ENCODE measurements at places on chromosomes 12 and 14.
A peak's percentile ranks its signal among the peaks of the same experiment; 100 is the strongest.

DNA sequence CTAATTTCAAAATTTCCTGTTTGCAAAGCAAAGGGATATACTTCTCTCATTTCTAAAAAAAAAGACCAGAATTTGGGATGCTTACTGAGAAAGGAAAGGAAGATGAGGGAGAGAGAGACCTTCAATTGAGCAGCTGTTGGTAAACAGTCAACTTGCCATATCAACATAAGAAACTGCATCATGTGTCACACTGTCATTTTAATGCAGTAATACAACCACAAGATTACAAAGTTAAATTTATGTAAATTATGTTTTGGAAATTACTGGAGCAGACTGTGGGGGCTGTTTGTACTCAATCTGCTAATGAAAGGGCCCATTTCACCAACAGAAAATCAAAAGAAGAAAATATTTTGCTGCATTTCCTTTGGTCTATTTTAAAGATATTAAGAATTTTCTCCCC is 370.4 kb upstream of the TMPO start:
- DNase-seq = no peak

- DNase-seq = no peak
Observed at GRCh38 chr14:53668897-53669296, 287.7 kb downstream of the BMP4 start.

- no peak for DNase-seq
Observed at GRCh38 chr14:55265197-55265596, 6.0 kb upstream of the FBXO34 start.

- no peak for DNase-seq
Observed at GRCh38 chr12:80937391-80938238, at the start of gene LIN7A. TSS of gene LIN7A (minus strand) at chr12:80937934. CDS start at chr12:80937722, 212 bp downstream.

DNA sequence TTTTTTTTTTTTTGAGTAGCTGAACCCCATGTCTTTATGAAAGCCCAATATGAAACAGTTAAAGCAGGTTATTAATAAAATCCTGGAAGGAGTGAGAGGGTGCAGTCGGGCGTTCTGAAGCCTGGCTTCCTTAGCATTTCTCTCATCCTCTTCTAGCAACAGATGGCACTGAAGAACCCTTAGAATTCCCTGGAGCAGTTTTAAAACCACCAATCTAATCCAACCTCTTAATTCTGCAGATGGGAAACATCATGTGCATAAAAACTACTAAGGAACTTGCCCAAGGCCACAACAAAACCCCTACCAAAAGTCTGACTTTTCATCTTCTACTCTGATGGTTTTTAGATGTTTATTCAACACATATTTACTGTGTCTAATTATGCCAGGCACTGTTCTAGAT is 25.2 kb downstream of the PRDM4 start:
- DNase-seq = no peak

DNA sequence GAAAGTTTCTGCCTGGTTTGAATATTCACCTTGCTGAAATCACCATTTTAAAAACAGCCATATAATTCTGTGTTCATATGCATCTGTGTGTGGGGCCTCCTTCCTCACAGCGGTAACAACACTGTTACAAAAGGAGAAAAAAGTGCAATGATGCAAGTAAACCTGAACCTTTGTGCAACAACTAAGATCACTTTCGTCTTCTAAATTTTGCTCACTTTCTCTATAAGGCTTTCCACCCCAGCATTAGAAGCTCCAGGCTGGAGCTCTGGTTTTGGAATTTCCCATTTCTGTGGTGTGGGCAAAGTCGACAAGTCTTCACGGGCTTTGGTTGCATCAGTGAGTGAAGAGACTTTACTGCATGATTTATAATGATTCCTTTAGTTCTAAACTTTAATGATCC is 18.4 kb downstream of the FGD6 start:
- DNase-seq = no peak

- DNase-seq = no peak
Observed at GRCh38 chr12:80406253-80406652, 37.8 kb upstream of the PTPRQ start.

- no peak for DNase-seq
Observed at GRCh38 chr12:24081606-24082005, 132.1 kb upstream of the SOX5 start.

DNA sequence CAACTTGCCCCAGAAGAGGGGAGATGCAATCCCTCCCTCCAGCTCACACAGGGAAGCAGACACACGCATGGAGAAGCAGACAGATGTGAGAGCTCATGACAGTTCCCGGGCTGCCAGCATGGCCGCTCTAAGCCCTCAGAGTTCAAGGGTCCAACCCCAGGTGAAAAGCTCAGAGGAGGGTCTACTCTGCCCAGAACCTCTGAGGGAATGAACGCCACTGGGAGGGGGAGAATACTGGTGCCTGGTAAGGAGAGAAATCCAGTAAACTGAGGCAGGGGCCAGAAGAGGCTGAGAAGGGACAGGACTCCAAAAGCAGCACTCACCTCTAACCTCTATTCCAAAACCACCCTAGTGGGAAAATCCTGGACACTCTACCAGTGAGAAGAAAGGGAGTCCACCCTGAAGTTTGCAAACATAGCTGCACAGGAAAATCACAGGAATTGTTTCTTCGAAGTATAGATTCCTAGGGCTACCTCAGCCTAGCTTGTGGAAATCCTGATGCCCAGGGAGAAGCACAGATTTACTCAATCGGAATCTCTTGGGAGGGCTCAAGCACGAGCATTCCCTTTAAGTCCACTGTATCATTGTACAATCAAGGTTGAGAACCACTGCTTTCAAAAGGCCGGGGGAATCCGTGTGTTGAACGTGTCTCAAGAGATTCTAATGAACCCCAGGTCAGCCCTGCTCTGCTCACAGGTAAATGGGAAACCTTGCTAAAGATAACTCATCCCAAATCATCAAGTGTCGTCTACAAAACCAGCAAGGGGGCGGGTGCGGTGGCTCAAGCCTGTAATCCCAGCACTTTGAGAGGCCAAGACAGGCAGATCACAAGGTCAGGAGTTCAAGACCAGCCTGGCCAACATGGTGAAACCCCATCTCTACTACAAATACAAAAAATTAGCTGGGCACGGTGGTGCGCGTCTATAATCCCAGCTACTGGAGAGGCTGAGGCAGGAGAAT is 34.3 kb upstream of the PLEKHG6 start:
- no peak for DNase-seq

GRCh38 chr12:96195845-96196451 is 1.8 kb downstream of the ELK3 start:
- no peak for DNase-seq

DNA sequence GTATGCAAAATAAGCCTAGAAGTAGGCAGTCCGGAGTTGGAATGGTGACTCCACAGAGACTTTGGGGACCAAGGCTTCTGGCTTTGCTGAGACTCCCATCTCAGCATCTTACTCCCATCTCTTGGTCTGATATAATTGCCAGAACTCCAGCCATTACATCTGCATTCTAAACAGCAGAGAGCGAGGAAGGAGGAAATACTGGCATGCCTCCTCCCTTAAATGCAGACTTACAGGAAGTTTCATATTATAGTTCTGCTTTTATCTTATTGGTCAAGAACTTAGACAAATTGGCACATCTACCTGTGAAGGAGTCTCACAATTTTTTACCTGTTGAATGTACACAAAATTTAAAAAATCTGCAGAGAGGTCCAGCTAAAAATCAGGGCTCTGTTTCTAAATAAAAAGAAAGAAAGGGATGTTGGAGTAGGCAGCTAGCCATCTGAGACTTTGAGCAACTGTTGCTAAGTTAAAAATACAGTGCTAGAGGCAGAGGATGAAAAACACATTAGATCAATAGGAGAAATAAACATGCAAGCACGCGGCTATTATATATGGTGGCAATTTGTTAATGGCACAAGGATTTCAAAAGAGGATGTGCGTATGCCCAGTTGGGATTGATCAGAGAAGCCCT is 209.9 kb upstream of the HMGA2 start:
- DNase-seq = no peak

DNA sequence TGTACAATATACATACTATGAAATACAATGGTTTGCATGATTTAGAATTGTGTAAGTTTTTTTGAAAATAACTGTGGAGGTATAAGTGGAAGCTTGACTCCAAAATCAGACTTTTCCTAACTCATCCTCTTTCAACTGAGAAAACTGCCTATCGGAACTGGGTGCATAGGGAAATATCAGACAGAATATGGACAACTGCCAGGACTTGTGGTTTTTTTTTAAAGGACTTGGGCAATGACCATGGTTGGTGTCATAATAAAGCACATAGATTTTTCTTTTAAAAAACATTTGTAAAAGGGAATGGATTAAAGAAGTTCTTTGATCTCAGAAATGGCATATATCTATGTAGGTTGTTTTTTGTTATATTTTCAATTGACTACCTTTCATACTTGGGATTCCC is 53.3 kb upstream of the LRRK2 start:
- DNase-seq = no peak

GRCh38 chr12:108305991-108306501 is 33.1 kb downstream of the CMKLR1 start:
- DNase-seq = no peak

- no peak for DNase-seq
Observed at GRCh38 chr12:88597365-88597764, 17.1 kb upstream of the KITLG start.

DNA sequence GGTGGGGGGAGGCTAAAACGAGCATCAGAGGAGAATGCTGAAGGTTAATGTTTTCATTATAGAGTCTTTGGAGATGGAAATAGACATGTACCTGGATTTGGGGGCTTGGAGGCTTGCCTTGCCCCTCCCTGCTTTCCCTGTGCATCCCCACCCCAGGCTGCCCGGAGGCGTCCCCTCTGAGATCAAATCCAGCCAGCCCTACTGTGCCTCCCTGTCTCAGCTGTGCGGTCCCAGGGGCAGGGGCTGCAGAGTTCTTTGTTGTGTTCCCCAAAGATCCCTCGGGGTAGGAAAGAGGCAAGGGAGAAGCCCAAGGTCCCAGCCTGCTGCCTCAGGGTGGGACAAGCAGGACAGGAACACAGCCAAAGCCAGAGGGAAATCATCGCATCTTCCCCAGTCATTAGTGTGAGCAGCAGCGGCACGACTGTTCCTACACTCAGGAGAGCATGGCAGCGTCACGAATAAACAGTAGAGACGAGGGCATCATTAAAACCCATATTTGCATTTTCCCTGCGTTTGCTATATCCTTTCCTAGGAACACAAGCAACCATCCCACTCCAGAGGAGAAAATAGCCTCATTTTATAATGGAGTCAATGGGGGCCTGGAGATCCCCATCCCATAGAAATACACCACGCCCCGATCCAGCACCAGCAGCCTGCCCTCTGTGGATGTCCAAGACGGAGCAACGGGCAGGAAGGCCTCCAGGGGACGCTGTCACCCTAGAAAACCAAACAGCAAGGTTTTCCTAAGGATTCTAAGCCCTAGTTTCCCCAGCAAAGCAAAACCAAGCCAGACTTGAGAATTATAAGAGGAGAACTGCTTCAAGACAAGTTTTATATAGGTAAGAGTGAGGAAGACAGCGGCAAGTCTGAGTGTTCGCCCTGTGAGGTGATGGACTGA is 32.4 kb downstream of the ANO2 start:
- DNase-seq = no peak

- DNase-seq = no peak
Observed at GRCh38 chr14:91369628-91370445, 47.8 kb downstream of the CCDC88C start.

- DNase-seq = peak; percentile 0
Observed at GRCh38 chr12:111597831-111598636, 1.1 kb downstream of the ATXN2 start.

DNA sequence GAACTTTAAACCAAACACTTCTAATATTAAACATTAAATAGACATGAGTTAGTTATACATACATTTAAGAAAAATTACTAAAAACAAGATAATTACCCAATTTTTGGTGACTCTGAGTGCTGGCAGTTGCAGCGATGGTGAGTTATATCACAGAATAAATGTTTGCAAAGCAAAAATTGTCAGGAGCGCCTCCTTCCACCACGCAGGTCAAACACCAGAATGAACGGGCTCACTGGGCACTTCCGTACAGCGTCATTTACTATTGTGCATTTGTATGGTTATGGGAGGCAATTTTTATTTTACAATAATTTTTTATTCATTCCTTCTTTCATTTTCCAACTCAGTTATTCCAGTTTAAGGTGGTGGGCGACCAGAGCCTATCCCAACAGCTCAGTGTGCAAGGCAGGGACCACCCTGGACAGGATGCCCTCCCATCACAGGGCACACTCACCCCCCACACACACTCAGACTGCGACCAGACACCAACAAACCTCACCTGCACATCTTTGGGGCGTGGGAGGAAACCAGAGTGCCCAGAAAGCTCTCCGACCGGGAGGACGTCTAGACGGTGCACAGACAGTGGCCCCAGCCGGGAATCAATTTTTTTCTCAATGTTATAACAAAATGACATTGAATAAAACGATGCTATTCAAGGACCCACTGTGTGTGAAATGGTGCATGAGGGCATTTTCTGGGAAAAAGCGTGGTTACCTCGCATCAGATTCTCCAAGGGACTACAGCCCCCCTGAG is 67.2 kb downstream of the TESC start:
- no peak for DNase-seq

- DNase-seq = no peak
Observed at GRCh38 chr14:101620031-101620788, 58.9 kb downstream of the DIO3 start.

DNA sequence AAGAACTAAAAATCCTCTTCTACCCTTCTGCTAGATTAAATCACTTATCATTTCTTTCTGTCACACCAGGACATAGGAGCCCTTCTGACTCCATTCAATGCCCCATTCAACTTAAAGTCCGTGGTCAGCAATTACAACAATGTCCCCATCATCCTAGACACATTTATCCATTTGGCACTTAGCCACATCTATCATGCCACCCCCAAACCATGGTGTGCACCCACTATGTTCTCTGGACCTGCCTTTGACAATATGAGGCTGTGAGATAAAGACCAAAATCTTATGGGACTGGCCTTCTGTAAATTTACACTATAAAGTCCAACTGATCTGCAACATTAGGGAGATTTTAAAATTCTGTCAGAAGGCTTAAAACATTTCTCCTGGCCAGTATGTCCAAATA is 104.4 kb downstream of the SSPN start:
- DNase-seq = no peak

DNA sequence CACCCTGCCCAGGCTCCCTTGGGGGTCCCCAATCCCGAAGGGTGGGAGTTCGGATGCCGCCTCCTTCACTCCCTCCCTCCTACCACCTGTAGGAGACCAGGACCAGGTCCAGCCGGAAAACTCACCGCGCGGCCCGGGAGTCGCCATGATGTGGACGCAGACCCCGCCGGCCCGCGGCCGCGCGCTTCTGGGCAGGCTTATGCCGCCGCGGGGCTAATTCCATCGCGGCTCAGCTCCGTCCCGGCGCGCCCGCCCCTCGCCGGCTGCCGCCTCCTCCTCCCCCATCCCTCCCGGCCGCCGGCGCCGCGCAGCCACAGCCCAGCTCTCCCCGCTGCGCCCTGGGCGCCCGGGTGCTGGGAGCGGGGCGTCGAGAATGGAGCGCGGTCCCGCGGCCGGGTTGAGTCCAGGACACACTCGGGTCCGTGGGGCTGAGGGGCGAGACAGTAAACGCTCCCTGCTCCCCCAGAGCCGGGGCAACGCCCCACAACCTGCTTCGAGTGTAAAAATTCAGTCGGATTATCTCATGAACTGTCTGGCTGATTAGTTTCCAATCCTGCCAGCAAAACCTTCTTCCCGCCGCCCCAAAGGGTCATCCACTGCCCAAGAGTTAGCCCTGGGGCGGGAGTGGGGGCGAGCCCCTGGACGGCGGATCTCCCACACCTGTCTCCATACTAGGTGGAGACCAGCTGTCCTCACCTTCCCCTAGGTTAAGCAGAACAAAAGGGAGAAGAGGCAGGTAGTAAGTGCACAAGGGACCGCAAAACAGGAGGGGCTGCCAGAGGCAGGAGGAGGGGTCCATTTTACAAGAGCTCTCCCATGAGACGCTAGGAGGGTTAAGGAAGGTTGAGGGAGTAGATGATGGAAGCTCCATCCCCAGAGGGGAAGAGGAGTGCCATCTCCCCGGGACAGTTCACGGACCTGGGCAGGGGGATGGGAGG is at the start of gene ANO2:
Gene ANO2, minus strand, starts transcription at position 189 of the 938 bp plus-strand sequence. Its CDS starts 42 bp downstream, at position 147.
- no peak for DNase-seq

GRCh38 chr14:64089920-64090319 is 204.3 kb downstream of the ESR2 start:
- DNase-seq = no peak
